SK-N-SH (cell line): ENCODE measurements at places on chromosomes 3 and 15. TPM values are rescaled to one million over a fixed set of nuclear protein-coding genes. Genes with fewer than 3 reads are reported as not detected.

DNA sequence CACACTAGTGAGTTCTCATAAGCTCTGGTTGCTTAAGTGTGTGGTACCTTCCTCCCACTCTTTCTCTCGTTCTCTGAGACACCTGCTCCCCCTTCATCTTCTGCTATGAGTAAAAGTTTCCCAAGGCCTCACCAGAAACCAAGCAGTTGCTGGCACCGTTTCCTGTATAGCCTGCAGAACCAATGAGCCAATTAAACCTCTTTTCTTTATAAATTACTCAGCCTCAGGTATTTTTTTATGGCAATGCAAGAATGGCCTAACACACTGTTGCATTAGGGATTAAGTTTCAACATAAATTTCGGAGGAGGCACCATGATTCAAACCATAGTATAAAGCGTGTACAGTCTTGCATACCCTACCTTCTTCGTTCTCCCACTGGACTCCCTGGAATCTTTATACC, 252.3 kb upstream of the CHRM5 start:
- H3K27me3 ChIP-seq: no peaks in the 10 kb centered on the region
- H3K4me1 ChIP-seq: no peaks in the 10 kb centered on the region
- no peaks in the 10 kb centered on the region for H3K36me3 ChIP-seq
- H3K27ac ChIP-seq: no peak overlapping the region

- H3K27me3 ChIP-seq: no peaks in the 10 kb centered on the region
- H3K36me3 ChIP-seq: no peaks in the 10 kb centered on the region
- peaks cover 43% of the 10 kb centered on the region for H3K4me1 ChIP-seq
- no peak overlapping the region for H3K4me3 ChIP-seq
- peak overlapping the region; percentile 65; the same call in 1 of the 2 replicates for H3K27ac ChIP-seq
Measured at GRCh38 chr3:20054549-20054987, 14.3 kb downstream of the KAT2B start.

GRCh38 chr3:9909221-9910013, 6.8 kb downstream of the IL17RE start:
- no peaks in the 10 kb centered on the region for H3K36me3 ChIP-seq
- H3K27me3 ChIP-seq: no peaks in the 10 kb centered on the region
- H3K27ac ChIP-seq: no peak overlapping the region
- H3K4me3 ChIP-seq: no peak overlapping the region
- DNase-seq: no peak
- H3K4me1 ChIP-seq: peaks cover 11% of the 10 kb centered on the region; the same call in 1 of the 2 replicates

TMC3 gene
- polyA plus RNA-seq: not detected in 2 replicates

GRCh38 chr15:89864958-89865739, 28.6 kb downstream of the AP3S2 start:
- H3K4me1 ChIP-seq: no peaks in the 10 kb centered on the region
- no peak for DNase-seq
- H3K27me3 ChIP-seq: no peaks in the 10 kb centered on the region
- H3K36me3 ChIP-seq: peaks cover 46% of the 10 kb centered on the region

- no peaks in the 10 kb centered on the region for H3K36me3 ChIP-seq
- DNase-seq: no peak
- no peaks in the 10 kb centered on the region for H3K27me3 ChIP-seq
- no peaks in the 10 kb centered on the region for H3K4me1 ChIP-seq
- no peak overlapping the region for H3K4me3 ChIP-seq
Measured at GRCh38 chr3:22835041-22835440, 368.1 kb upstream of the UBE2E2 start.

- no peak for DNase-seq
- no peaks in the 10 kb centered on the region for H3K27me3 ChIP-seq
- no peak overlapping the region for H3K27ac ChIP-seq
- H3K36me3 ChIP-seq: no peaks in the 10 kb centered on the region
- H3K4me3 ChIP-seq: no peak overlapping the region
- H3K4me1 ChIP-seq: peaks cover 4% of the 10 kb centered on the region; the same call in 1 of the 2 replicates
Measured at GRCh38 chr15:68634122-68634482, 55.3 kb downstream of the CORO2B start.

- DNase-seq: no peak
- H3K4me1 ChIP-seq: peaks cover 12% of the 10 kb centered on the region
- H3K4me3 ChIP-seq: no peak overlapping the region
- no peak overlapping the region for H3K27ac ChIP-seq
- no peaks in the 10 kb centered on the region for H3K36me3 ChIP-seq
Measured at GRCh38 chr3:15978801-15979200, 181.0 kb upstream of the ANKRD28 start.

DNA sequence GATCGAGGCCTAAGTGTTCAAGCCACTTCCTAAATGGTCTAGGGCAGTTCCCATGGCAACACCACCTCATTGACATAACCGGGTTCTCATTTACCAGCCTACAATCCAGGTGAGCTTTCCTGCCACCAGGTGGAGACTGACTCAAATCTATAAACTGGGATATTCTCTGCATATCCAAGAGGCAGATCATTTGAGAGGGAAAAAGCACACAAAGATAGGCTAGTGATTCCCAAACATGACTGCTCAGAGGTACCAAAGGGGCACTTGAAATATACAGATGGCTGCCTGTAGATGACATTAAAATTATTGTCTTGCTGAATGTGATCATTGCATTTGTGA, 141.3 kb upstream of the PROK2 start:
- no peaks in the 10 kb centered on the region; the same call in 1 of the 2 replicates for H3K27me3 ChIP-seq
- H3K4me3 ChIP-seq: no peak overlapping the region
- H3K4me1 ChIP-seq: peaks cover 4% of the 10 kb centered on the region; the same call in 1 of the 2 replicates
- H3K36me3 ChIP-seq: no peaks in the 10 kb centered on the region
- DNase-seq: peak; percentile 45

- no peak overlapping the region for H3K27ac ChIP-seq
- peak; percentile 8 for DNase-seq
- H3K27me3 ChIP-seq: no peaks in the 10 kb centered on the region
Measured at GRCh38 chr15:53962646-53963561, 15.3 kb upstream of the UNC13C start.

GRCh38 chr3:111081008-111081545, 9.5 kb downstream of the NECTIN3 start:
- no peaks in the 10 kb centered on the region for H3K27me3 ChIP-seq
- no peak for DNase-seq
- H3K4me3 ChIP-seq: no peak overlapping the region
- H3K4me1 ChIP-seq: no peaks in the 10 kb centered on the region; the same call in 1 of the 2 replicates

FAIM gene
- polyA plus RNA-seq: 3.0 and 3.1 TPM in 2 replicates

GRCh38 chr3:14487086-14487485, 53.1 kb downstream of the GRIP2 start:
- no peaks in the 10 kb centered on the region for H3K4me1 ChIP-seq
- H3K27me3 ChIP-seq: no peaks in the 10 kb centered on the region
- DNase-seq: no peak
- peaks cover 24% of the 10 kb centered on the region; the same call in 1 of the 2 replicates for H3K36me3 ChIP-seq

- H3K4me1 ChIP-seq: 0 out of 2 replicates have a peak, but pooled peaks cover 6% of the 10 kb centered on the region
- no peak overlapping the region for H3K4me3 ChIP-seq
- no peaks in the 10 kb centered on the region for H3K36me3 ChIP-seq
- no peaks in the 10 kb centered on the region for H3K27me3 ChIP-seq
- no peak for DNase-seq
- no peak overlapping the region for H3K27ac ChIP-seq
Measured at GRCh38 chr3:127675651-127676391, 3.1 kb downstream of the ABTB1 start.

GRCh38 chr3:137946356-137946973, 63.5 kb upstream of the CLDN18 start:
- DNase-seq: peak; percentile 59
- no peak overlapping the region for H3K27ac ChIP-seq
- H3K36me3 ChIP-seq: no peaks in the 10 kb centered on the region
- peak overlapping the region; percentile 24; the same call in 1 of the 2 replicates for H3K4me3 ChIP-seq

PLXND1 gene
- polyA plus RNA-seq: 43.0 and 53.5 TPM in 2 replicates

GRCh38 chr15:44092221-44092620, 102.8 kb downstream of the FRMD5 start:
- no peak overlapping the region for H3K4me3 ChIP-seq
- H3K36me3 ChIP-seq: peaks cover 7% of the 10 kb centered on the region
- H3K27me3 ChIP-seq: no peaks in the 10 kb centered on the region
- H3K27ac ChIP-seq: peak overlapping the region; percentile 47
- no peak for DNase-seq

DNA sequence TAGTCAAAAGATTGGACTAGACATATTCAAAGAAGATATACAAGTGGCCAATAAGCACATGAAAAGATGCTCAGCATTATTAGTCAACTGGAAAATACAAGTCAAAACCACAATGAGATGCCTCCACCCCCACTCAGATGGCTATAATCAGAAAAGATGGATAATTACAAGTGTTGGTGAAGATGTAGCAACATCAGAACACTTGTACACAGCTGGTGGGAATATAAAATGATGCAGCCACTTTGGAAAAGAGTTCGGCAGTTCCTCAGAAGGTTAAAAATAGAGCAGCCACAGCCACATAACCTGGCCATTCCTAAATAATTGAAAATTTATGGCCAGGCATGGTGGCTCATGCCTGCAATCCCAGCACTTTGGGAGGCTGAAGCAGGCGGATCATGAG, 38.4 kb downstream of the HEG1 start:
- no peak overlapping the region for H3K4me3 ChIP-seq
- H3K4me1 ChIP-seq: no peaks in the 10 kb centered on the region; the same call in 1 of the 2 replicates
- no peak for DNase-seq
- no peak overlapping the region for H3K27ac ChIP-seq

GRCh38 chr3:139937674-139938279, 2.8 kb downstream of the CLSTN2 start:
- no peaks in the 10 kb centered on the region for H3K4me1 ChIP-seq
- no peak overlapping the region for H3K27ac ChIP-seq
- DNase-seq: peak; percentile 59
- H3K36me3 ChIP-seq: no peaks in the 10 kb centered on the region

GRCh38 chr15:41825572-41826535, 2.0 kb upstream of the JMJD7 start:
- no peaks in the 10 kb centered on the region for H3K36me3 ChIP-seq
- H3K4me1 ChIP-seq: peaks cover 4% of the 10 kb centered on the region; the same call in 1 of the 2 replicates
- H3K4me3 ChIP-seq: no peak overlapping the region
- H3K27ac ChIP-seq: no peak overlapping the region

DNA sequence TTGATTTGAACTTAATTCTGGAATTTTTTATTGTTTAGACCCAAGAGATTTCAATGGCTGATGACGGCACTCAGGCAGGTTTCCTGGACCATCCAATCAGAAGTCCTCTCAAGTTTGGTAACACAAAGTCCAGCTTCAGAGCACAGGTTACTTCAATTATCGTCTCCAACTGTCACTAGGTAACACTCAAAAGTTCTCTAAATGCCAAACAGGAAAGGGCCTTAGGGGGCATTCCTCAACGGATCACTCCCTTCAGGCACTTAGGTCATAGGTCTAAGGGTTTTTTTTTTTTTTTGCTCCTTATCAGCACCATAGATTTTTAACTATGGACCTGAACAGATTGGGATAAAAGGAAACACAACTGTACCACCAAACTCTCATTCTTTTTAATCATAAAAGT, 85.8 kb downstream of the MEIS2 start:
- H3K27ac ChIP-seq: peak overlapping the region; percentile 39; the same call in 1 of the 2 replicates
- no peak for DNase-seq
- H3K4me3 ChIP-seq: no peak overlapping the region

- H3K4me1 ChIP-seq: peaks cover 6% of the 10 kb centered on the region; the same call in 1 of the 2 replicates
- peak; percentile 60 for DNase-seq
- no peak overlapping the region for H3K27ac ChIP-seq
- H3K27me3 ChIP-seq: no peaks in the 10 kb centered on the region
Measured at GRCh38 chr3:127254730-127255129, 33.1 kb downstream of the PRR20G start.

ANKUB1 gene
- polyA plus RNA-seq: not detected in 2 replicates

MAP6D1 gene
- 2.6 and 3.4 TPM in 2 replicates for polyA plus RNA-seq

GRCh38 chr3:13010780-13011572, 62.3 kb downstream of the IQSEC1 start:
- no peak for DNase-seq
- H3K4me1 ChIP-seq: peaks cover 71% of the 10 kb centered on the region; the same call in 1 of the 2 replicates
- H3K27ac ChIP-seq: no peak overlapping the region; the same call in 1 of the 2 replicates

AMOTL2 gene
- polyA plus RNA-seq: 163 and 185 TPM in 2 replicates

DNA sequence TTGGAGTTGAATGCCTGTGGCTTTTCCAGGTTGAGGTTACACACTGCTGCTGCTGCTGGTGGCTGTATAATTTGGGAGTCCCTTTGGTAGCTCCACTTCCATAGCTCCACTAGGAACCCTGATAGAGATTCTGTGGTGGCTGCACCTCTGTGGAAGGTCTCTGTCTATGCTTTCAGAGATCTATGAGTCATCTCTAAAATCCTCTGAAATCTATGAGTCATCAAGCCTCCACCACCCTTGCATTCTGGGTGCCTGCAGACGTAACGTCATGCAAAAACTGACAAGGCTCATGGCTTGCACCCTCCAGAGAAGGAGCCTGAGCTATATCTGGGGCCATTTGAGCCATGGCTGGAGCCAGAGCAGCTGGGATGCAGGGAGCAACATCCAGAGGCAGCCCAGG, 1037.0 kb upstream of the CFAP20DC start:
- no peaks in the 10 kb centered on the region for H3K4me1 ChIP-seq
- H3K36me3 ChIP-seq: no peaks in the 10 kb centered on the region
- H3K27ac ChIP-seq: no peak overlapping the region
- DNase-seq: no peak
- no peak overlapping the region for H3K4me3 ChIP-seq

CSTA gene
- not detected in 2 replicates for polyA plus RNA-seq

- H3K36me3 ChIP-seq: peaks cover 68% of the 10 kb centered on the region
- H3K4me1 ChIP-seq: no peaks in the 10 kb centered on the region
- H3K27ac ChIP-seq: no peak overlapping the region
- no peaks in the 10 kb centered on the region for H3K27me3 ChIP-seq
- DNase-seq: no peak
- no peak overlapping the region for H3K4me3 ChIP-seq
Measured at GRCh38 chr3:48970586-48970985, 19.5 kb upstream of the P4HTM start.

GRCh38 chr3:83426300-83426699, 1532.5 kb upstream of the CADM2 start:
- no peaks in the 10 kb centered on the region for H3K27me3 ChIP-seq
- H3K4me3 ChIP-seq: no peak overlapping the region
- H3K27ac ChIP-seq: no peak overlapping the region
- no peaks in the 10 kb centered on the region for H3K36me3 ChIP-seq
- DNase-seq: no peak

DNA sequence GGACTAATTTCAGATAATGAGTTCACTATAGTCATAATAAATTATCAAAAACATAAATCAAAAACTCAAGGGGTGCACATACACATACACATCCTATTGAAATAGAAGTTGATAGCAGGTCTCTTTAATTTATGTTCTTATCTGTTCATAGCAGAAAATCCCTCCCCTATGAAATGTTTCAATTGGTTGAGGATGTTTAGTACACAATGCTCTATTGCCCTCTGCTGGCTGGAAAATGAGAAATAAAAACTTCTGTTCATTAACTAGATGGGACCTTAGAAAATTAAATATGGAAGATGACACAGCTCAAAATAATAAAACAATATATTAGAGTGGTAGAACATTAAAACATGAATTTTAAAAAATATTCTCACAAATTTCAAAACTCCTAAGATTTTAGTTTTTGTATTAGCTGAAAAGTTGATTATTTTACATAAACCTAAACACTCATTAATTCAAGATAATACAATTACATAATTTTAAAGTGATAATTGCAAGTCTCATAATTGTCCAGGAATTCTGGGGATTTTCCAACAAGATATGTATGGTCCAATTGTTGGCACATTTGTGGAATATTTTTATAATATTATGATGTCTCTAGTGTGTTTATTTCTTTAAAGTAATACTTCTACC, 735.0 kb downstream of the ROBO1 start:
- no peak overlapping the region for H3K27ac ChIP-seq
- peaks cover 9% of the 10 kb centered on the region; the same call in 1 of the 2 replicates for H3K4me1 ChIP-seq
- no peaks in the 10 kb centered on the region for H3K27me3 ChIP-seq
- DNase-seq: peak; percentile 51
- no peak overlapping the region for H3K4me3 ChIP-seq

- H3K4me1 ChIP-seq: no peaks in the 10 kb centered on the region
- H3K36me3 ChIP-seq: no peaks in the 10 kb centered on the region
- no peak overlapping the region for H3K4me3 ChIP-seq
Measured at GRCh38 chr3:182711261-182711683, 82.0 kb upstream of the ATP11B start.
